ENCODE measurements at places on chromosomes 6 and 20.
A peak's percentile ranks its signal among the peaks of the same experiment; 100 is the strongest.

- no peak for DNase-seq
Observed at GRCh38 chr20:54118220-54119001, 48.0 kb upstream of the BCAS1 start.

DNA sequence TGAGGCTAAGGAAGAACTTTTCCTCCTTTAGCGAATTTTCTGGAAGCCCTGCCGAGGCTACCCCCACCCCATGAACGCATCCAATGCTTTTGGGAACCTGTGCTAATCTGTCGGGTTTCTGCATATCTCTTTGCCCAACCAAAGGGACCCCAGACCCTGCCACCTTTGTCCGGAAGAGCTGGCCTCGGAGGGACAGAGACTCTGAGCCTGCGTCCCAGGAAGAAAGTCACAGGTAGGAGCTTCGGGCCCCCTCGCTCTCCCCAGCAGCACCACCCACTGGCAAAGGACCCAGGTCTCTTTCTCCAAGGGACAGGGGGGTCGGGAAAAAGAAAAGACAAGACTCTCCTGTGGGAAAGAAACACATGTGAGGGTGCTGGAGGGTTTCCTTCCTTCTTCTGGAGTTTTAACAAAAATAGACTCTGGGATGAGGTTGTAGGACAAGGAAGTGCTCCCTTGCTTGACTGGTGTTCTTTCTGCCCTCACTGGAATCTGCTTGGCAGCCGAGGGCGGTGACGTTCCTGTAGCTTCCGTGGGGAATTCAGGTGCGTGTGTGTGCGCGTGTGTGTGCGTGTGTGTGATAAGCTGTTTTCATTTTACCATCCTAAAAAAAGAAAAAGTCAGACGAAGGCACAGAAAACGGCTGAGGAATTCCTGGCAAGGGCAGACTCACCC, 16.3 kb upstream of the FOXC1 start:
- DNase-seq: no peak

- DNase-seq: no peak
Observed at GRCh38 chr20:46055269-46055668, 26.3 kb downstream of the SLC12A5 start.

DNA sequence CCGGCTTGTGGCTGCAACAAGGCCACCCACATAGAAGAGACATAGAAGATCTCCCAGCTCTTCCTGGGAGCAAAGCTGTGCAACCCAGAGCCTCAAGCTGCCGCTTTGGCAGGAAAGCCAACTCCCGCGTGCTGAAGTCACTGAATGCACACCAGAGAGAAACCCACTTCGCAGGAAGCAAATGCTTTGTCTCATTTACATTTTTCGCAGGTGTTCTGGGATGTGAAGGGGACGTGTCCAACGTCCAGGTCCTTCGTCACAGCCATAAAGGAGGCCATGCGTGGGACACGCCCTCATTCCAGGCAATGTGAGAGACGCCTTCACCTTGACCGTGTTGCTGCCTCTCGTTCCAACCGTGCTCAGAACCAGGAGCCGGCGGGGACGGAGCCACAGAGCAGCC, 24.4 kb downstream of the KCNQ2 start:
- DNase-seq: no peak

- DNase-seq: no peak
Observed at GRCh38 chr20:48595495-48596333, 232.1 kb downstream of the PREX1 start.

DNA sequence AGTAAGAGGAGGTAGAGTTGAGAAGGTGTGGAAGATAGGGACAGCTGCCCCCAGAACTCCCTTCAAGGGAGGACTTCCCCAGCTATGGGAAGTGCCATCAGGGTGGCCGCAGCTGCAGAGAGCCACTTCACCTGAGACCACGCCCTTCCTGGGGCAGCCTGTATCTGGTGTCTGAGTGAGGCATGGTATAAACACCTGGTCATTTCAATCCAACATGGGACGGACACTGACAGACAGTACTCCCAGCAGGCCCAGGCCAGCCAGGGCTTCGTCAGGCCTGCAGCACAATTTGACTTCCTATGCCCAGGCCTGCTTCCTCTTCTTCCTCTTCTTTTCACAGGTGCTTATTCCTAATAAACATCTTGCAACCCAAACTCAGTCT, 4.5 kb downstream of the SOX12 start:
- DNase-seq: no peak

DNA sequence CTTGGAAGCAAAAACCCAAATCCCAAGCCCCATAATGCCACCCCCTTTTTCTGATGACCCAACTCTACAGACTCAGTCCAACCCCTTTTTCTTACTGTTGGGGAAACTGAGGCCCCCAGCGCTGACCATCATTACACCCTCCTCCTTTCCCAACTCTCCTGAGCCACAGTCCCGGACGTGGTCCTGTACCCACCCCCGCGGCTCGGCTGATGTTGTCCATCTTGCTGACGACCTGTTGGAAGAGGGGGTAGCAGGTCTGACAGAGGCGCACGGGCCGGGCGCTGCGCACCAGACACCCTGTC, 533 bp downstream of the OSTM1 start:
- no peak for DNase-seq

DNA sequence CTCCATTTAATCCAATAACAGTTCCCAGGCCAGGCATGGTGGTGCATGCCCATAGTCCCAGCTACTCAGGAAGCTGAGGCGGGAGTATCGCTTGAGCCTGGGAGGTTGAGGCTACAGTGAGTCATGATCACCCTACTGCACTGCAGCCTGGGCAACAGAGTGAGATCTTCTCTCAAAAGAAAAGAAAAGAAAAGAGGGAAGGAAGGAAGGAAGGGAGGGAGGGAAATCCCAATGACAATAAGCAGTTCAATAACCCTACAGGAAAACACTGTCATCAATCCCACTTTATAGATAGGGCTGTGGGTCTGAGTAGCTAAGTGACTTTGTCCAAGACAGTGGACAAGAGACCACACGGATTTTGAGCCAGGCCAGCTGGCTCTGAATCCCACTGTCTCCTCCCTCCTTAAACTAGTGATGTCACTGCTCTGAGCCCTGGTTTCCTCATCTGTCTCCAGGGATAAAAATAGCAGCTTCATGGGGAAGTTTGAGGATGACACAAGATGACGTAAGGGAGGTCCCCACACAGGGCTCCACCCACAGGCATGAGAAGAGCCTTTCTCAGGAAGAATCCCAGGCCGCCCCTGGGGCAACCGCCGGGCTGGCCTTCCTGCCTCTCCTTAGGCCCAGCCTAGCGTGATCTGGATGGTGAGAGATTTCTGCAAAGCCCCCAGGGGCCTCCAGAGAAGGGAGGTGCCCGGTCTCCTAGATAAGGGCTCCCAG, 7.2 kb upstream of the TRIB3 start:
- DNase-seq: no peak

- DNase-seq: peak; percentile 33
Observed at GRCh38 chr6:122651604-122652003, 41.4 kb downstream of the PKIB start.

- no peak for DNase-seq
Observed at GRCh38 chr6:80329496-80329895, 223.0 kb downstream of the BCKDHB start.

DNA sequence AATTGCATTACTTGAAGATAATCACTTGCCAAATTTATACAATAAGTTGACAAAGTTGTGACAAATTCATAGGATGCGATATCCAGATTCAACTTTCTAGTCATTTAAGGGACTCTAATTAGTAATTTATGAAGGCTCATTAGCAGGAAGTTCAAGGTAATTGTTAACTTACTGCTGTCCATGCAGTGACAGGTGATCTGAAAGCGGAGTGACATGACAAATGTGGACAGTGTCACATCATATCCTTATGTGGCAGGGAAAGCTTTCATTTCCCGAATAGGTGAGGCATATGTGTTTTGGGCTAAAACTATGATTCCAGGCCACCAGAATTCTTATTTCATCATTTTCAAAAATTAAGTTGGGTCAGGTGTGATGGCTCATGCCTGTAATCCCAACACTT, 115.9 kb upstream of the BMP2 start:
- no peak for DNase-seq

DNA sequence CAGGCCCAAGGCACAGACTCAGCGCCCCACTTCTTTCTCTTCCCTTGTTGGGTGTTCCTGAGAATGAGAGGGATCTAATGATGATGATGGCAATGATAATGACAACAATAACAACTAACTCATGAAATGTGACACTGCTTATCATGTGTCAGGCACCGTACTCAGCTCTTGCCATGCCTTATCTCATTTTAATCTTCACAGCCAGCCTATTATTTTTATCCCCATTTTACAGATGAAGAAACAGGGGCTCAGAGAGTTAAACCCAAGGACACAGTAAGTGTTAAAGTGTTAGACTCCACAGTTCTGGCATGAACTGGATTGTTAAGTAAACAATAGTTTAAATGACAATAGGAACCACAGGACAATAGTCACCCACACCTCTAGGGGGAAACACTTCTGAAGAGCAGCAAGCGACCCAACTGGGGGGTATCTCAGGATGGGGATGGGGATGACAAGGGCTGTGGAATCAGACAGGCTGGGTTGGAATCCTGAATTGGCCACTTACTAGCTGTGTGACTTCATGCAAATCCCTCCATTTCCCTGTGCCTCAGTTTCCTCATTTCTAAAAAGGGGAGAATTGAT, 12.5 kb downstream of the RSPH9 start:
- DNase-seq: no peak

- peak; percentile 5 for DNase-seq
Observed at GRCh38 chr6:132780770-132781371, 17.6 kb downstream of the SLC18B1 start.

- DNase-seq: no peak
Observed at GRCh38 chr6:121430514-121431460, 4.7 kb upstream of the GJA1 start.

GRCh38 chr6:37489697-37490336, 9.9 kb downstream of the CCDC167 start:
- DNase-seq: no peak

DNA sequence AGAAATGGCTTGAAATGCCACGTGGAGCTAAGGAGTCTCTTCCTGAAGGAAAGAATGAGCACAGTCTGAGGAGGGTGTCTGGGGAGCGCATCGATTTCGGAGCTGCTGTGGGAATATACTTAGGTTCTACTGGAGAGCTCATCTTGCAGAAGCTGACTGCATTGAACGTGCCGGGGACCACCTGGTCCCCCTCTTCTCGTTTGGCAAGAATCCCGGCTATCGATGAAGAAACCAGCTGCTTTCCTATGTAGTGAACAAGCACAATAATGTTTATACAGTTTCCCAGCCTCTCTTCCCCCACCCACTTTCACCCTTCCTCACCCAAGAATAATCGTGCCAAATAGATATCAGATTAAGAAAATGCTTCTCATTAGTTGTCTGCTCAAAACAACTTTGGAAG, 242.5 kb downstream of the PACRG start:
- no peak for DNase-seq

DNA sequence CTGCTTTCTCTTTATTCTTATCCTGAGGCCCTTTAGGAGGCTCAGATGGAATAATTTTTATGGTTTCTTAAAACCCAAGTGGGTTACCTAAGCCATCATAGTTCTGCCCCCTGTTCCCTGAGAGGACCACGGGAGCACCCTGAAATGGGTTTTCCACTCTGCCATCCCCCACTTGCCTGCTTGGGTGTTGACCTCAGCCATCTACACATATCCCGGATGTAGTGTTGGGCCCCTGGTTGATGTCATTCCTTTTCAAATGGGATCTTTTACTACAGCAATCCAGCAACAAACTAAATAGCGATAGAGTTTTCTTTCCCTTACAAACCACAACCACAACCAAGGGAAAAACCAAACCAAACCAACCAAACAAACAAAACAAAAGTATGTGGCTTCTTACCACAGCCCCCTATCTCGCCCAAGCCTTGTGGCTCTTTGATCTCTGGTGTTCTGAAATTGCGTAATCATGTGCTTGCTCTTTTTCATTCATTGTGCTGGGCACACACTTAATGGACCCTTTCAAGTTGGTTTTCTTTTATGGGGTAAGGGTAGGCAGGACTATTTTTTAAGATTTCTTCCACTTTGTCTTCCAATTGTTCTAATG, 154.9 kb downstream of the ESR1 start:
- DNase-seq: no peak

GRCh38 chr6:54768494-54768893, 78.1 kb upstream of the FAM83B start:
- DNase-seq: no peak

- no peak for DNase-seq
Observed at GRCh38 chr6:50722829-50723554, 9.7 kb downstream of the TFAP2D start.

GRCh38 chr6:4394786-4395185, 259.4 kb upstream of the ECI2 start:
- no peak for DNase-seq

DNA sequence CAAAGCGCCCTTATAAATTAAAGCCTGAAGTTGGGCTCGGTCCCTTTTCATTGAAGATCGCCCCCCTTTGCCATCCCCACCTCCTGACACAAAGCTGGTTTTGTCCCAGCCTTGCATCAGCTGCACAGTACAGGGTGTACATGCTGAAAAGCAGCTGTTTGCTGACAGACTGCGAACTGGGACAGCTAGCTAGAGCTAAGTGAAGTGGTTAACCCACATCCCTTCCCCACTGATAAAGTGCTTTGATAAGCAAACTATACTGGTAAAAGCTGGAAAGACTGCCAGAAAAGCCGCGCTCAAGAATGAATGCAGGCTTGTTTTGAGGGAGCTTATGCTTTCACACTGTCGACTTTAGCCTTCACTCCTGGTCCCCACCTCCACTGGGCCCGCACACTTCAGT, 207.3 kb downstream of the GMDS start:
- DNase-seq: no peak

DNA sequence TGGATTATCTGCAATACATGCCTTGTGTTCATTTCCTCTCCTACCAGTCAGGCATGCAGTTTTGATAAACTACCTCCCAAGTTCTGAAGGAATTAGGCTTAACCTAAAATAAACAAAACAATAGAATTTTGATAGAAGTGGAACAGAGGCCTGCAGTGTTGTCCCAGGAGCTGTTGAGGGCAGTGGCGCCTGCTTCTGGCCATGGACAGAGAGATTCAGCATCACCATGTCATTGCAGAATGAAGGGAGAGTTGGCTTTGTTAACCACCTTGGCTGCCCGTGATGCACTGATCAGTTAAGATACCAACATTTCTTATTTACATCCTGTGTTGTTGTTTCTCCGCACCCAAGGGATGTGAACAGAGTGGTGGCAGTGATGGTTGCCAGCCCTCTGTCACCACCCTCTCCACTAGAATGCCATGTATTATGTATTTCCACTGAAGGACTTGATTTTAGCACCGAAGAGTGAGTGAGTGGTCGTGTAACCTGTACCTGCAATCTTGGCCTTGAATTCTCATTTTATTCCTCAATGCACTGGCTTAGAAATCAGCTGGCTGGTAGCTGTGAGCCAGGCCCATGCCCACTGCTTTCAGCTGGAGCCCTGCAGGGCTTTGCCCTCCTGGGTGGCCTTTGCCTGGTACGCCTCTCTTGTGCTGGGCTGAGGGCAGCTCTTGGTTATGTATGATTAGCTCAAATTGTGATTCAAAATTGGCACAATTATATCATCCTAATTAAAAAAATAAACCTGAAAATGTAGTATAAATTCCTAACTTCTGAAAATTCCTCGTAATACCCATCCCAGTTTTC, 56.5 kb downstream of the SHLD1 start:
- DNase-seq: no peak

- DNase-seq: no peak
Observed at GRCh38 chr6:41049521-41049920, 3.5 kb upstream of the APOBEC2 start.

Measured in AG04449 (cell line).